Stimulated activated CD8-positive, alpha-beta memory T cell treated with anti-CD3 and anti-CD28 coated beads, Interleukin-7, amount 100 ng/mL, for 1 hour (primary cell): ENCODE measurements at places on chromosomes 2 and 18.

GRCh38 chr18:22346401-22346952 lies 71.2 kb downstream of the CTAGE1 start:
- DNase-seq, result no peak

DNA sequence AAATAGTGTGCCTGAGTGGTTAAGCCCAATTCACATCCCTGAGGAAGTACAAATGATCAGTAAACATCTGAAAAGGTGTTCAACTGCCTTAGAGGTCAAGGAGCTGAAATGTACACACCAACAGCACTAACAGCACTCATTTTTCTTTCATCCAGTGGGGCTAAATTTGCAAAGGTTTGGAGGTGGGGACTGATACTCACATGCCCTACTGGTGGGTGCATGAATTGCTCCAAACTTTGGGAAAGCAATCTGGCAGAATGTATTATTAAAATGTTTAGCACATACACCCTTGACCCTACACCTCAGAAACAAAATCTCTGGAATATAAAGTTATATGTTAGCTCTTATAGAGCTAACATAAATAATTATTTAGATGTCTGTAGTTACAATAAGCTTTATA lies 19.0 kb upstream of the FAM178B start:
- no peak for DNase-seq

- DNase-seq, result no peak
Observed at GRCh38 chr2:219861307-219861706, 233.9 kb downstream of the SLC4A3 start.

DNA sequence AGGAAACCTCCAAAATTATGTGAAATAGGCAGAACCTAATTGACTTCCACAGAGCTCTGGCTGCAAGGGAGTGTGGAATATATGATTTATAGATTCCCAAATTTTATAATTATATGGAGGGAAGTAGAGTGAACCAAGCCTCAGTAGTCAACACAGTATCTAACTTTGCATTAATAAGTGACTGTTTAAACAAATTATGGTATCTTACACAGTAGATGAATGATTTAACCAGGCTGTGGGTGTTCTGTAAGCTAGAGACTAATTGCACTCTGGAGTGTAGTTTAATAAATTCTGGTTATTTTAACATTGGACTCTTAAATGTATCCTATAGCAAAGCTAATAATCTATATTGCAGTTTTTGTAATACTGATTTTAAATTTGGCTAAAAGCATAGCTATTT lies 183.5 kb downstream of the KIAA1328 start:
- no peak for DNase-seq
